Stimulated activated CD8-positive, alpha-beta memory T cell treated with anti-CD3 and anti-CD28 coated beads, Interleukin-4, amount 100 ng/mL, for 4 hours (primary cell): ENCODE measurements at places on chromosomes 3 and 15.

GRCh38 chr3:103685939-103686338 is 1251.1 kb downstream of the ZPLD1 start:
- DNase-seq = no peak

DNA sequence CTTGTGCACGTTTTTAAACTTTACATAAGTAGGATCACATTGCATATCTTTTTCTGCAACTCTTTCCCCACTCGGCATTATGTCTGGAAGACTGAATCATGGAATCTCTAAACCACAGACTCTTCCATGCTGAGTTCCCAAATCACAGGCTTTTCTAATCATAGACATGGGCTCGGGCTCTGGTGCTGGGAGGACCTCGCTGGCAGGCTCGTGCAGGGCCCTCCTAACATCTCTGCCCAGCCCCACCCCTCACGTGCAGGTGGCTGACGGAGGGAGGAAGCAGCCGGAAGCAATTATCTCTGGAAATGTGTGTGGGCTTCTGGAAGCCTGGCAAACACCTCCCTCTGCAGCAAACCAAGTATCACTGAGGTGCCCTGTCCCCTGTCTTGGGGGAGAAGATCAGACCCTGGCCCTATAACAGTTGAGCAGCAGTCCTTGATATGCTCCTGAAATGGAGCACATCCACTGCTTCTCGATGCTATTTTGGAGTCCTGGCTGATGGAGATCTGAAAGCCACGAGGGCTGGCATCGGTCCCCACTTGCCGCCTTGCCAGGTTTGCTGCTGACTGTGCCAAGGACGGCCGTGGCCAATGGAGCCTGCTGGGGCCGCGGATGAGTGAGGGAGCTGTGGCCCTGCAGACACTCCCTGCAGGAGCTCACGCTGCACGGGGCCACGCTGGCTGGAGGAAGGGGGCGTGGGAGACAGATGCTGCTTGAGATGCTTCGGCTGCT is 4.4 kb upstream of the IQSEC1 start:
- no peak for DNase-seq

DNA sequence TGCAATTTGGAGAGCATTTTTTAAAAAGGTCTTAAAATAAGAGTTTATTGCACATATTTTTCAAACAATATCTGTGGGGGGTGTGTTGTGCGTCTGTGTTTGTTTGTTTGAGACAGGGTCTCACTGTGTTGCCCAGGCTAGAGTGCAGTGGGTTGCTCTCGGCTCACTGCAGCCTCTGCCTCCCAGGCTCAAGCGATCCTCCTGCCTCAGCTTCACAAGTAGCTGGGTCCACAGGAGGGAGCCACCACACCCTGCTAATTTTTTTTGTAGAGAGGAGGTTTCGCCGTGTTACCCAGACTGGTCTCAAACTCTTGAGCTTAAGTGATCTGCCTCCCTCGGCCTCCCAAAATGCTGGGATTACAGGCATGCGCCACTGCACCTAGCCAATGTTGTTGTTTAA is 2.7 kb downstream of the MLF1 start:
- no peak for DNase-seq

GRCh38 chr15:44340410-44340809 is 51.9 kb downstream of the GOLM2 start:
- no peak for DNase-seq

GRCh38 chr3:46470831-46471230 is 6.1 kb upstream of the LTF start:
- no peak for DNase-seq

DNA sequence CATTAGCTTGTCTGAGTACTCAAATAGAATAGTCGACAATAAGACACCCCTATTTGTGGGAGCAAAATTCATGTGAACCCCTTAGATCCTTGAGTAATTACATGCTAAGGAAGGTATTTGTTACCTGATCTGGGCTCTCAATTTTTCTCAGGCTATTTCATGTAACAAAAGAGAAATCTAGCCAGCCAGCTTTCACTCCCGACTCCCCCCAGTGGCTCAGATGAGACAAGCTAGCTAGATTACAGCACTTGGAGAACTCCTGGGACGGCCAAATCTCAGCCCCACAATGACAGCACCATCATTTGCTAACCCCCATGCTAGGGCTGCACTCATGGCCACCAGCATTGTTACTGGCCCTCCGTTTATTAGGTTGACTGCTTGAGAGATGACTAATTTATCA is 41.3 kb downstream of the GLDN start:
- DNase-seq = no peak

GRCh38 chr3:18425641-18426257 is 610 bp upstream of the SATB1 start:
- peak; percentile 68 for DNase-seq

DNA sequence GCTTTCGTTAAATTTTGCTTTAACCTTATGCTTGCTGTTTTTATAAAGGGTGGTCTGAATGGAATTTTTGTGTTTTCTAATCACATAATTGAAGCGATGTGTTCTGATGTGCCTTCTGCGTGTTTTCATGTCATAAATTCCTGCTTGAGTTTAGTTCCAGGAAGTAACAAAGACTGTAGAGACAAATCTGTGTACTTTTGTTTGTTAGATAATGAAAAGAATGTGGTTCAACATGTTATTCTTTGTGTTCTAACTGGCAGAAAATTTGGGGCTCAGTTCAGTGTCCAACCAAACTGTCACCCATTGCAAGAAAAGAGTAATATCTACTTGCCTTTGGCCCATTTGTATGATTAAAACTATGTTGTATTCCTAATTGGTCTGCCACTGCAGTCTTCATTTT is 324.0 kb downstream of the DIPK2A start:
- DNase-seq = no peak

DNA sequence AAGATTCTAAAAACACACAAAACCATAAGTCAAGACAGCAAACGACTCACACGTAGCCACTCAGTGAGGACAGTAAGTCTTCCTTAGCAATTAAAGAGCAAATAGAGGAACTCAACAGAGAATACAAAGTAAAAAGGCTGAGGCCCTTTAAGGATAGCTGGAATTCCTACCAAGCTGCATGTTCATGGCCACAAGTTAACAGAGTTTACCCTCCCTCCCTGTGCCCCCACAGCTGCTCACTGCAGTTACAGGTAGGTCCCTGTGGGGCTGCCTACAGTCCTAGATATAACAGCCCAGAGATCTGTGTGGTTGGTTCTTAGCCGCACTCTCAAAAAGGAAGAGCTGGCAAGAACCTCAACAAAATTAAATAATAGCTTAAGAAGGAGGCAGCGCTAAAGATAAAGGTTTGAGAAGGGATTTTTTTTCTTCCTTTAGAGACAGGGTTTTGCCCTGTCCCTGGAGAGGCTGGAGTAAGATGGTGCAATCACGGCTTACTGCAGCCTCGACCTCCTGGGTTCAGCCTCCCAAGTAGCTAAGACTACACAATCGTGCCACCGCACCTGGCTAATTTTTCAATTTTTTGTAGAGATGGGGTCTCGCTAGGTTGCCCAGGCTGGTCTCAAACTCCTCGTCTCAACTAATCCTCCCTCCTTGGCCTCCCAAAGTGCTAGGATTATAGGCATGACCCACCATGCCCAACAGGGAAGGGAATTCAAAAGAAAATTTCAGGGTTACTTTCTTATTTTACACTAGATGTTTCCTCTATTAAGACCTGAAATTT is 19.3 kb downstream of the SFMBT1 start:
- no peak for DNase-seq

DNA sequence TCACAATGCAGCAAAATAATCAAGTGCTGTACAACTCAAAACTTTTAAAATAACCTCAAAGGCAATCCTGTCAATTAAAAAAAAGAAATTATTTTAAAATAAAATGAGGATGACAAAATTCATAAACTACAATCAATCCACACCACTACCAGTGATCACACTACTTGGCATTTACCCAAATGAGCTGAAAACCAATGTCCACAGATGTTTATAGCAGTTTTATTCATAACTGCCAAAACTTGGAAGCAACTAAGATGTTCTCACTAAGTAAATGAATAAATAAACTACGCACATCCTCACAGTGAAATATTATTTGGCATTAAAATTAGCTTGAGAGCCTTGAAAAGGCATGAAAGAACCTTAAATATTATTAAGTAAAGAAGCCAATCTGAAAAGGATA is 121.3 kb downstream of the STAG1 start:
- no peak for DNase-seq

GRCh38 chr3:56075089-56075488 is 393.2 kb downstream of the ERC2 start:
- DNase-seq = no peak

DNA sequence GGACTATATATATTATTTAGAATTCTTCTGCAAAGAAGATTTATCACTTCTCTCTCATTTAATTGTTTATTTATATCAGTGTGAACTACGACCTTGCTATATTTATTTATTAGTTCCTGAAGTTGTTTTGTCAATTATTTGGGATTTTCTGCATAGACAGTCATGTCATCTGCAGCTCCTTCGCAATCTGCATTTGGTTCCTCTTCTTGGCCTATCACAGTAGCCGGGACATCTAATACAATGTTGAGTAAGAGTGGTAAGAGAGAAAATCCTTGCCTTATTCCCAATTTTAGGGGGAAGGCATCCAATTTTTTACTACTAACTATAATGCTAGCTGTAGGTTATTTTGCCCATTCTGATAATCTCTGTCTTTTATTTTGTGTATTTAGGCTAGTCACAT is 39.4 kb downstream of the FOXL2 start:
- DNase-seq = no peak

- no peak for DNase-seq
Observed at GRCh38 chr15:41048397-41048796, 67.7 kb downstream of the INO80 start.

GRCh38 chr15:61344293-61344692 is 115.2 kb upstream of the RORA start:
- DNase-seq = no peak

- no peak for DNase-seq
Observed at GRCh38 chr3:197366301-197367044, 68.1 kb upstream of the DLG1 start.

DNA sequence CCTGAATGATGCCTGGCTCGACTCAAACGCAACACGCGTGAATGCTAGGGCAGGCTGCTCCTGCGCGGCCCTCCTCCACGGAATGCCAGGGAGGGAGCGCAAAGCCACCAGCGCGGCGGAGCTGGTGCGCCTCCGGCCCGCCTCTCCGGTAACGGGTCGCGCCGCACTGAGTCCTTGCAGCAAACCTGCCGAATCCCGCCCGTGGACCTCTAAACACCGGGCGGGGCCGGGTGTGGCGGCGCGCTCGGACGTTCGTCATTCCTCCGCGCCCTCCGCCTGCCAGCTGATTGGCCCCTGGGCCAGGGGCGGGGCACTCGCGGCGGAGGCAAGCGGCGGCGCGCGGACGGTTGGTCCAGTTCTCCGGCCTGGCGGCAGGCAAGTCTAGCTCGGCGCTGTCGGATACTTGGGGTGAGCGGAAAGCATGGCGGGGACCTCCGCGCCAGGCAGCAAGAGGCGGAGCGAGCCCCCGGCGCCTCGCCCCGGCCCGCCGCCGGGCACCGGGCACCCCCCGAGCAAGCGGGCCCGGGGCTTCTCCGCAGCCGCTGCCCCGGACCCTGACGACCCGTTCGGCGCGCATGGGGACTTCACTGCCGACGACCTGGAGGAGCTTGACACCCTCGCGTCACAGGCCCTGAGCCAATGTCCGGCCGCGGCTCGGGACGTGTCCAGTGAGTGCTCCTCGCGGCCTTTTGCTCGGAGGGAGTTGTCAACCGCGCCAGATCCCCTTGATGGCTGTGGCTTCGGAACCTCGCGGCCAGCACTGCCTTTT is at the start of gene ATRIP:
Gene ATRIP, plus strand, starts transcription at position 313 of the 769 bp plus-strand sequence. Its CDS starts 109 bp downstream, at position 422.
- DNase-seq = peak; percentile 63

DNA sequence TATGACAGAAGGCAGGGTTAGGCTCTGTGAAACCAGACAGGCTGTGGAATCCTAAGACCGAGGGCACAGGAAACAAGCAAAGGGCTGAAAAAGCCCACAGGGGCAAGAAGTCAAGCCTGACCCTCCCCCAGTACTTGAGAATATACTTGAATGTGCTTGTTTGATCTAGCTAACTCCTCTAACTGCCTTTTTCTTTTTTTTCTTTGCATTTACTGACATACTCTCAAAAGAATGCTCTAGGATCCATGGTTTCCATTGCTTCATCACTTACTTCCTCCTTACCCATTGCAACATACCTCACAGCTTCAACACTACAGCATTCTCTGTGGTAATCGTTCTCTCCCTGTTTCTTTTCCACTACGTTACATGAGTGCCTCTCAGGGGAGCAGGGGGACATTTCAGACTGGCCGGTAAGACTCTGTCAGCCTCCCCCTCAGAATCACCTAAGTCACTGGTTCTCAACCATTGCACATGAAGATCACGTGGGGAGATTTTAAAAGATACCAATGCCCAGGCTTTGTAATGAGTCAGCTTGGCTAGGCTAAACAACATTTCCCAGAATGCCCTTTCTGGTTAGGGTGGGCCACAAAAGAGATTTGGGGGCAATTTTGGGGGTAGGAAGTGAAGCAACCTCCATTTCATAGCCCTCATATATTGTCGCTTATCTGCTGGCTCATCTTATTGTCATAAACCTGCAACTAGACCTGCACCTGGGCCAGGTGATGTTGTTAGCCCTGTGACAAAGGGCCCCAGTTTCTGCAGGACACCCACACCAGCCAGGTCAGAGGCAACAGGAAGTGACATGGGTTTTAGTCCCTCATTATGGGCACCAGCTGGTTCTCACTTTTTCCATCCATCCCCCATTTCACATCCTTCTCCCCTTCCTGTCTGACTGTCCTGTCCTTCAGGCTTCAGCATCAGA is 24.6 kb upstream of the RSL24D1 start:
- DNase-seq = no peak

DNA sequence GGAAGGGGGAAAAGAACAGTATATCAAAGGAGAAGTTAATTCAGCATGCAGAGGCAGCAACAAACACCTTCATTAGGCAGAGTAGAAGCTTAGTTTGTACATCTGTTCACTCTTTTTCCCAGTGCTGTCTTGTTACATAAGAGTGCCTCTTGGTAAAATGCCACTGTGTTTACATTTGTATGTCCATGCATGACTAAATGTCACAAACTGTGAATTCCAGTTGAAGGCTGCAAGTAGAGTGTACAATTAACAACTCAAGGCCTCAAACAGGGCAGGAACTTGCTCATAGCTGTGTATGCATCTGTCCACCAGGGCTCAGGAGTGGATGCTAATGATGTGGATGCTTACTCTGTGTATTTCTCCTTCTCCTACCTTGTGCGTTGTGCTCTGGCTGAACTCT is 214.2 kb upstream of the TPM1 start:
- DNase-seq = no peak

DNA sequence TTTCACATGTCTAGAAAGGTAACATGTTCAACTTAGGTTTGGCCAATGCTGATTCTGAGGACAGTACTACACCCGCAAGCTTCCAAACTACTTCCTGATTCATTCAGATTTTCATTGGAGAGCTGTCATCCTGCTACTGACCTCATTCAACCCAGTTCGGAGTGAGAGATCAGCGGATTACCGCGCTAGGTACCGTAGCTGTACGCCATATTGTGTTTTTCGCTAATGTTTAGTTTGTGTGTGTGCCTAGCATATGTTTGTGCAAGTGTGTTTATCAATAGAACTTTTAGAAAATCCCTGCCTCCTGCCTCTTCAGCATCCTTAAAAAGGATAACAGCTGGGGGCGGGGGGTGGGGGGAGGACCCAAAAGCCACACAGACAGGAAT is 1.1 kb downstream of the ZBTB20 start:
- DNase-seq = no peak
